Activated T-helper 1 cell treated with Interleukin-2 at 50 U/mL for 16 hours (primary cell): ENCODE measurements at places on chromosomes 16 and 17.

- DNase-seq: no peak
Measured at GRCh38 chr17:82177761-82178498, 34.7 kb downstream of the CCDC57 start.

DNA sequence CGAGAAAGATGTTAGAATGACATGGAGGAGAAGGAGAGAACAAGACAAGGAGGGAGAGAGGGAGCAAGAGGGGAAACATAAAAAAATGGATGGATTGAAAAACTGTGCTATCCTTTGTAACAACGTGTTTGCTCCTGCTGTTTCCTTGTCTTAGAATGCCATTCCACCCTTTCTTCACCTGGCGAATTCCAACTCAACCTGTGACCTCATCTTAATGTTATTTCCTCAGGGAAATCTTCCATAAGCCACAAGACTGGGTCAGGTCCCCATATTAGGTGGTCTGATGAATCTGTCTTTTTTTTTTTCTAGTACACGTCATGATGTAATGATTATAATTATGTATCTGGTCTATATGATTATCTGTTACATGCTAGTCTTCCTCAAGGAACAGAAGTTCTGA lies 195.0 kb upstream of the MAF start:
- no peak for DNase-seq

DNA sequence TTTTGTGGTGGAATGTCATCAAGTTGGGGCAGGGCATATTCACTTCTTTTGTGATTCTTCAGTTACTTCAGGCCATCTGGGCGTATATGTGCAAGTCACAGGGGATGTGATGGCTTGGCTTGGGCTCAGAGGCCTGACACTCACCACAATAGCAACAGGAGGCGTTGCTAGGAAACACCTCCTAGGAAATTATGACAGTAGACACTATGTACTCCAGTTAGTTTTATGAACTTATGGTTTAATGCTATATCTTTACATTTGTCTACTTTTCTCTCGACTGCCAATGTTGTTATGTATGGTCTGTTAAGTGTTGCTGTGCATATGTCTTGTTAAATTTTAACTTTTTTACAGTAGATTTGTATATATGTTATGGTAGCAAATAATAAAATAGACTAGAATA lies 788.7 kb upstream of the GOT2 start:
- no peak for DNase-seq

DNA sequence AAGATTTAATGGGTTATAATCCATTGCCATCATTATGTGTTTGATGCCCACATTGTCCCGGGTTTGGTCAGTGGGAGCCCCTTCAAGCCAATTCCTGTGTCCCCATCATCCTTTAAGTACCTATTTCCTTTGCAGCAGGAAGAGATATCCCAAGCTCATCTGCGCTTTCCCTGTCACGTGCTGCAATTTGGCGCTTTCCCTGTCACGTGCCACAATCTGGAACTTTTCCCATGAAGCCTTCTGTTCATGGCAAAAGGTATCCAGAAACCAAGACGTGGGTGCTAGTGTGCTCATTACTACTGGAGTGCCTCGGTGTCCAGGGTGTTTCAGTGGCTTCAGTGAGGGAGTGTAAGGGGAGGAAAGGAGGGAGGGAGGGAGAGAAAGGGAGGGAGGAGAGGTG lies 168.5 kb downstream of the NPIPB11 start:
- DNase-seq: no peak

DNA sequence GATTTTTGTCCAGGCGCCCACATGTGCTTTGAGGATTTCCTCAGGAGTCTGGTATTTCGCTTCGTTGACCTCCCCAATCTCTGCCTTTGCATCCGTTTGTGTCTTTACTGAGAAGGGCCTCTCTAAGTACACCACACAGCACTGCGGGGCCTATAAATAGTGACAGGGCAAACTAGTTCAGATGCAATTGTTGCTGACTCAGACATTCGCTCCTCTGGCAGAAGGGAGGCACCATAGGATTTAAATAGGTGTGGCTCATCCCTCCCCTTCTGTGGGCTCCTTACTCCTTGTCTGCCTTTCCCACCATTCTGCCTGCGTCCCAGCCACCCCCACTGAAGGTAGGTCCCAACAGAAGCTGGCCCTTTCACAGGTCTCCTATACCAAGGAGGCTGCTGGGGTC lies 192.3 kb downstream of the SHISA9 start:
- DNase-seq: no peak

DNA sequence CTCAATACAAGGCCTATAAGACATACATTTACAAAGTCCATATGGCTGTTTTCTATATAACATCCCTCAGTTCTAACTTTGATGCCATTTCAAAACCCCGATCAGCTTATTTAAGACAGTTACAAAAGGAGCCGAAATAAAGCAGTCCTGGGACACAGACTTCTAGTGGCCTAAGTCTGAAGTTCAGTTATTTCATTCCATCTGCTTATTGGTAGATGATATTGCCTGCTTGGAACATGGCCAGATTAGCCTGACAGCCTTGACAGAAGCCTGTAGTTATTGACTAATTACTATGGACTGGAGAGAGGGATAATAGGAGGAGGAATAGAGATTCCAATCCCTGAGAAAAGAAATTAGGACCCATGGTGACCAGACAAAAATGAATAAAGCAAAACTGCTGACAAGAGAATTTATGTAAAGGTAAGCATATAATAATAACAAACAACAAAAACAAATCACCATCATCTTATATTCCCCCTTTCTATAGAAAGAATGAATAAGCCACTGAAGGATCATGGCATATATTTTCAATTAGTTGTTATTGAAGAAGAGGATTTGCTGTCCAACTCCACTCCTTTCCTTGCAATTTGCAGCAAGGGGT lies 206.3 kb upstream of the TOM1L1 start:
- DNase-seq: no peak

- no peak for DNase-seq
Measured at GRCh38 chr16:51443934-51444333, 292.9 kb upstream of the SALL1 start.

DNA sequence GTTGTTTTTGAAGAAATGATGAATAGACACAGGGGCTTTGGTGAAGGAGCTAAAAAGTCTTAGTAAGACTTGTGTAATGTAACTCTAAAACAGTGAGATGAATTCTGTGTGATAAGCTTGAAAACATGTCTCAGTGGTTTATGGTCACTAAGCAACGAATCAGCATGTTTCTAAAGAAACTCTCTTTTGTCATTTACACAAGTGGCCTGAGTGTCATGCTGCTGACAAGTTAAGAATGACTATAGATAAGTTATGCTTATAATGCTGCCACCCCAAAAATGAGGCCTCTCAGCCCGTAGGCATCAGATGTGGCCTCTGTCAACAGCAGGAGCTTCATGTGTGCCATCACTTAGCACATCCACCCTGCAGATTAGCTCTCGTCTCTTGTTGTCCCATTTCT lies 8.7 kb downstream of the COX10 start:
- no peak for DNase-seq

- DNase-seq: no peak
Measured at GRCh38 chr17:5299383-5299782, 17.3 kb downstream of the RABEP1 start.

DNA sequence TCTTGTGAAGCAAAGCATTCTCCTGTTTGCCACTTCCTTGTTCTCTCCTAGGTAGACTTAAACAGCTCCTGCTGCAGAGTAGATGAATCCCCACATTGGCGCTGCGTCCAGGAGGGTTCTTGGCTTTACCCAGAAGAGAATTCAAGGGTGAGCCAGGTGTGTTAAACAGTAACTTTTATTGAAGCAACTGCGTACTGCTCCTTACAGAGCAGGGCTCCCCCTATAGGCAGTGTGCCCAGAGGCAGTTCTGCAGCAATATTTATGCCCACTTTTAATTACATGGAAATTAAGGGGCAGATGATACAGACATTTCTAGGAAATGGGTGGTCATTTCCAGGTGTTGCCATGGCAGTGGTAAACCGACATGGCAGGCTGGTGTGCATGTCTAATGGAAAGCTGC lies 987.6 kb upstream of the RBFOX1 start:
- no peak for DNase-seq

GRCh38 chr16:1780677-1781072 lies 1.7 kb downstream of the SPSB3 start:
- no peak for DNase-seq

DNA sequence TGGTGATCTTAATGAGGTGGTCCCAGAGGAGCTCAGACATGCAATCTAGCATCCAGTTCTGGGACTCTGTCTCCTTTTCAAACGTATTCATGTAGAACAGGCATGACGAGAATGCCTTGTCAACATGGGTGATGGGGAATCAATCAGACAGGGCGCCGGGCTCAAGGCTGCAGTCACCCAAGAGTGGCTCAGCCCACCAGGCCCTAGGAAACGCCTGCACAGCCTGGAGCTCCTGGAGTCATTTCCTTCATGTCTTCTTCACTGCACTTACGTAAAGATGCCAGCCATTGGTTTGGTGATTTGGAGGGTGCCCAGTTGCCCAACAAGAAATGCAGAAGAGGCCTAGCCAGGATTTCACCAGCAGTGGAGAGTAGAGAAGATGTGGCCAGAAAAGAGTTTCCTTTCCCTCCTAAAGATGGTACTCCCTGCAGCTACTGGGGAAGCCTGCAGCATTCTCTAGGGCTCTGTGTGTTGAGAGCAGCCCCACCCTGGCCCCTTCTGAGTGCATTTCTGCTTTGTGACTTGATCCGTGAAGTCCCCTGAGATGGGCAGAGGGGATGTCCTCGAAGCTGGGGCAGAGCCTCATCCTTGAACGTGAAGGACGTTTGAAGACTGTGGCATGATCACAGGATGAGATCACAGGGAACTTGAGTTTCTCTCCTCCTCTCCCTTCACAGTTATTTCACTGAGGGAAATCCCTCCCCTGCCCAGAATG lies 24.0 kb upstream of the STH start:
- DNase-seq: no peak

- DNase-seq: no peak
Measured at GRCh38 chr17:62126292-62126691, 61.2 kb upstream of the MED13 start.

DNA sequence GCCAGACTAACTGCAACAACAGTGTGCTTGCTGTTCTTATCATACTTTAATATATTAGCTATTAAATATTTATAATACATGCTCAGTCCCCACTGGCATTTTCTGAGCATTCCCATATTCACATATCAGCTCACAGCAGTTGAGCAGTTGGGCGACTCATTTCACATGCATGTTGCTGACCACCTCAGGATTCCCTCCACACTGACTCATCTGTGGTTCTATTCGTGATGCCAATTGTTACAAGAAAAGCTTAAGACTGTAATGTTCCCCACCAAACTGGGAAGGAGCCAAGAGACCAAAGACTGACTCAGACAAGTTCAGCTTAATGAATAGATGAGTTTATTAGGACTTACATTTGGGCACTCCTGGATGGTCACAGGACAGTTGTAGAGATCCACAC lies 100.3 kb upstream of the KIF2B start:
- no peak for DNase-seq

DNA sequence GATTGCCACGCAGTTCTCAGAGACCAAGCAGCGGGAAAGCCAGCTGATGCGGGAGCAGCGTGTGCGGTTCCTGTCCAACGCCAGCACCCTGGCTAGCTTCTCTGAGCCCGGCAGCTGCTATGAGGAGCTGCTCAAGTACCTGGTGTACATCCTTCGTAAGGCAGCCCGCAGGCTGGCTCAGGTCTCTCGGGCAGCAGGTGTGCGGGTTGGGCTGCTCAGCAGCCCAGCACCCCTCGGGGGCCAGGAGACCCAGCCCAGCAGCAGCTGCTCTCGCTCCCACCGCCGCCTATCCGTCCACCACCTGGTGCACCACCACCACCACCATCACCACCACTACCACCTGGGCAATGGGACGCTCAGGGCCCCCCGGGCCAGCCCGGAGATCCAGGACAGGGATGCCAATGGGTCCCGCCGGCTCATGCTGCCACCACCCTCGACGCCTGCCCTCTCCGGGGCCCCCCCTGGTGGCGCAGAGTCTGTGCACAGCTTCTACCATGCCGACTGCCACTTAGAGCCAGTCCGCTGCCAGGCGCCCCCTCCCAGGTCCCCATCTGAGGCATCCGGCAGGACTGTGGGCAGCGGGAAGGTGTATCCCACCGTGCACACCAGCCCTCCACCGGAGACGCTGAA lies 15.2 kb downstream of the CACNA1G start:
- DNase-seq: no peak

GRCh38 chr17:37718324-37719048 lies 26.4 kb downstream of the HNF1B start:
- no peak for DNase-seq

GRCh38 chr16:638836-639235 lies 2.7 kb upstream of the METTL26 start:
- DNase-seq: no peak

GRCh38 chr16:54397190-54397835 lies 110.7 kb upstream of the IRX3 start:
- no peak for DNase-seq
